ENCODE measurements at places on chromosomes 6 and 20.
A peak's percentile ranks its signal among the peaks of the same experiment; 100 is the strongest.

GRCh38 chr6:46676604-46677313, 10.9 kb upstream of the TDRD6 start:
- DNase-seq = no peak

DNA sequence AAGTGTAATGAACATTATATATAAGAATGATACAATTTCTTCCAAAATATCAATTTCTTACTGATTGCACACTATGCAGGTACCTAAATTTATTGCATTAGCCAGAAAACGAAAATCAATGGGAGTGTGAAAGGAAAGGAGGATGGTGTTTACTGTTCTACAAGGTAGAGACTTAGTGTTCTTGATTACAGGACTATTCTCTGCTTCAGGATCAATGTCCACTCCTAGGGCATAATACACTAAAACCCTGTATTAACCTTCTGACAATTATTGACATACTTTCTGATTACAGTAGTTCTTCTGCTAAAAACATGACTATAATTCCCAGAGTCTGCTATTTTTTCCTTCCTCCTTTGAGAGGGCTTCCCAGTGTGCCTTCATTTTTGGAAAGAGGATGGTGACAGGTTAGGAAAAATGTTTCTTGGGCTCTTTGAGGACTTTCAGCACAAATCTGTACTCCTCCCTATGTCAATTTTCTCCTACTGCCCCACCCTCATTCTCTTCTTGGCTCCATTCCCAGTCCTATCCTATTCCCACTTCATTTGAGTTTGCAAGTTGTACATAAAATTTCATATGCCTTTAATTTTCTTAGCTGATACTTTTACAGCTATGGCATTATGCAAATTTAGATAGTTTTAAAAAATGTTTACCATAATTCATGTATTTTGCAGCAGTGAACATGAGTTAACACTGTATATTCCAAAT, 278.9 kb downstream of the CENPW start:
- DNase-seq = no peak

DNA sequence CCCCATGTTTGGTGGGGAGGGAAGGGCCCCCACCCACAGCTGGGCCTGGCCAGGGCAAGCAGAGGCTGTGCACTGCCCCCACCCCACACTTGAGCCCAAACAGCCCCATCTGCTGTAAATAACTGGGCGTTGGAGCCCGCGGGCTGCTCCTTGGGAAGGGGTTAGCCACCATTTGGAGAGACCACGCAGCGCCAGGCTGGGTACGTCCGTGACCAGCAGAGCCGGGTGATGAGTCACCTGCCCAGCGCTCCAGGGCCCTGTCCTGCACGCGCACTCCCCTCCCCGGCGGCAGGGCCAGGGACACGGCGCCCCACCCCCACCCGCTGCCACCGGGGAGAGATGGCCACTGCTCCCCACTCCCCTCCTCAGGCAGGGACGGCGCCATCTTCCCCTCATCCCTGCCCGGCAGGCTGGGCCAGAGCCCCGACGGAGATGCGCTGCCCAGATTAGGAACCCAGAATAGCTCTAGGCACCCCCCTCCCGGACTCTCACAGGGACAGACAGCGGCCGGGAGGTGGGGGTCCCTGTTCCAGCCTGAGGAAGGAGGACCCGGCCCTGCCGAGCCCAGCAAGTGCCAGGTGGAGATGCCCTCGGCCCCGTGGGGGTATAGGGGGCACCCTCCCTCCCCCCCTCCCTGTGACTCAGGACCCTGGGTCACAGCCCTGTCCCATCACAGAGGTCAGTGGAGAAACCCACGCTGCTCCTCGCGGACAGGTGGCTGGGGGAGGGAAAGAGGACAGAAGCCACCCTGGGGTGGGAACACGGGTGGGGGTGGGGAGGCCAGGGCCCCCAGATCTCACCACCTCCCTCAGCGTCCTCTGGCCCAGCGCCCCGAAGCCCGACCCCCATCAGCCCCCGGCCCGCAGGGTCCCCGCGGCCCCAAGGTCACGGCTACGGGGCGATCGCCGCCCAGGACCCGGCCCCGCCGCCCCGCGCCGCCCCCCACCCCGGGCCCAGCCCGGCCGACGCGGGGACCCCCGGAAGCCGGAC, 642 bp downstream of the EEF1A2 start:
- DNase-seq = peak; percentile 44

DNA sequence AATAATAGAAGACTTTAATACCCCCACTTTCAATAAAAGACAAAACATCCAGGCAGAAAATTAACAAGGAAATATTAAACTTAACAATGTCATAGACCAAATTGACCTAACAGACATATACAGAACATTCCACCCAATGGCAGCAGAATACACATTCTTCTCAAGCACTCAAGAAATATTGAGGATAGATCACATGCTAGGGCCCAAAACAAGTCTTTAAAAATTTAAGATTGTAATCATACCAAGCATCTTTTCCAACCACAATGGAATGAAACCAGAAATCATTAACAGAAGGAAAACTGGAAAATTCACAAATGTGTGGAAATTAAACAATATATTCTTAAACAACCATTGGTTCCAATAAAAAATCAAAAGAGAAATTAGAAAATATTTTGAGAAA, 161.0 kb downstream of the COL12A1 start:
- DNase-seq = no peak

DNA sequence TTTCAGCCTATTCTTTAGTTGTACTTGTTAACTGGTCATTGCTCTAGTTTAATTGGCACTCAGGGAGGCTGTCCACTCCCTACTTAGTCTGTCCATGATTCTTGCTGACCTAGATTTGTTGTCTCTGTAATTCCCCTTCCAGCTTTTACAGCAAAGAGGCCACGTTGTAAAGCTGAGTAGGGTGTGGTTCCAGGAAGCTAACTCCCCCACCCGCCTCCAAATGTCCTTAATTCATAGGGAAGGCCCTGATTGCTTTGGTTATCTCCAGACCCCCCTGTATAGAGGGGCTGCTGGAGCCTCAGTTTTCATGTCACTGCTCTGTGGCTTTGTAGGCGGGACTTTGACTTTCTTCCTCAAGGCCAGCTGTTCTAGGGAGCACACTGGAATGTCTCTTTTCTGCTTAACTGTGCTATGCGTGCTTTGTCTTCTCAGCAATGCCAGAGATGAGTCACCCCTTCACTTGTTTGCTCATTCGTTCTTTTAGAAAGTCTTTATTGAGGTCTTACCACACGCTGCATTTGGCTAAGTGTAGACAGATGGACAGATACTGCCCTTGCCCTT, 175.1 kb upstream of the JAG1 start:
- DNase-seq = no peak

GRCh38 chr6:136677344-136677743, 114.9 kb downstream of the MAP3K5 start:
- DNase-seq = no peak

- no peak for DNase-seq
These were observed 96.9 kb downstream of the THBS2 start for GRCh38 chr6:169156793-169157147.

GRCh38 chr20:14914633-14915032, 577.2 kb upstream of the FLRT3 start:
- DNase-seq = no peak

DNA sequence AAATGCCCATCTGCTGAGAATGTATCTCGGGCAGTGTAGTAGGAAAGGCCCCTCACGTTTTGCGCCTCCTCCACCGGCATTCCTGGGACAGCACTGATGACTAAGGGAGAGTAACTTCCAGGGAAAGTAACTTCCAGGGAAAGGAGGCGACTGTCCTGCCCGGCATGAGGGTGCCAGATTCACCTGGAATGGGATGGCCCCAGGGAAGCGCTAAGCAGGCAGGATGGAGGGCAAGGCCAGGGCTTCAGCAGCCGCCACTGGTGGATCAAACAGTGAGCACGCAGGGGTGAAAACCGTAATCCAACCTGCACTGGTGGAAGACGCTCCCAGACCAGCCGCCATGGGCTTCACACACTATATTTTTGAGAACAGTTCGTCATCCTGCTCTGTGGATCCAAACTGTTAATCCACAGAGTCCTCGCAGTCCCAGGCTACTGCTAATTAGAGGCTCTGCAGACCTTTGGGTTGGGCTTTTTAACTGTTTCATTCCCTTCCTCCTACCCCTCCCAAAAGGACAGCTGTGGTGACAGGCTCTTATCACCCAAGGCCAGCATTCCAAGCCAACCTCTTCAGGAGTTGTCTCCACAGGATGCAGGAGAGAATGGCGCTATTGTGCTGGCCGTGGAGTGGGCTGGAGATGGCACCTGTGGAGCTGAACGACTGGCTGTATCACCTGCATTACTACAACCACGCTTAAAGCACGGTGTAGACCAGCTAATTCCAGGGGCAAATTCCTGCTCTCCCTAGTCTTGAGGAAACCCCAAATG, 178.9 kb downstream of the DLL1 start:
- no peak for DNase-seq

DNA sequence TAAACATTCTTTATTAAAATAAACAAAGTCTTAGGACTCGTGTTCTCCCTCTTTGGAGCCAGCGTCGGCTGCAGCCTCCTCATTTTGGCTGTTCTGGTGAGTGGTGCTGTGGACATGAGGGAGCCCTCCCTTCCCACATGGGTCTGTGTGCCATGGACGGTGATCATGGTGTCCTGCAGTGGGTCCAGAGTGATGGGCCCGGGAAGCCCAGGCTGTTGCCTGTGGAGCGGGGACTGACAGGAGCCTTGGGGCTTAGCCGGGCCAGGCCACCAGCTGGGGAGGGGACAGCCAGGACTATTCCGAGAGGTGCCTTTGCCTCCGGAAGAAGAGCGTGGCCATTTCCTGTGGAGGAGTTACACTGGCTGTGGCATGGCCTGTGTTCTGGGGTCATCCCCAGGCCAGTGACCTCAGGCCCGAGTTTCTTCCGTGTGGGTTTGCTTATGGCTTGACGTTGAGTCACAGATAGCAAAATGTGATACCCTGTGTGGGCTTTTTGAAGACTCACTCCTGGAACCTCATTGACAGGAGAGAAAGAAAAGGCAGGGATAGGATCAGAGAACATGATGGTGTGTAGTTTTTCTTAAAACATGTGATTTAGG, 153.4 kb downstream of the DTNBP1 start:
- no peak for DNase-seq

- DNase-seq = no peak
These were observed 113.2 kb downstream of the FAM83B start for GRCh38 chr6:54959820-54960219.

GRCh38 chr20:10747019-10747418, 73.2 kb upstream of the JAG1 start:
- no peak for DNase-seq

GRCh38 chr6:14284969-14285590, 167.5 kb downstream of the CD83 start:
- no peak for DNase-seq

DNA sequence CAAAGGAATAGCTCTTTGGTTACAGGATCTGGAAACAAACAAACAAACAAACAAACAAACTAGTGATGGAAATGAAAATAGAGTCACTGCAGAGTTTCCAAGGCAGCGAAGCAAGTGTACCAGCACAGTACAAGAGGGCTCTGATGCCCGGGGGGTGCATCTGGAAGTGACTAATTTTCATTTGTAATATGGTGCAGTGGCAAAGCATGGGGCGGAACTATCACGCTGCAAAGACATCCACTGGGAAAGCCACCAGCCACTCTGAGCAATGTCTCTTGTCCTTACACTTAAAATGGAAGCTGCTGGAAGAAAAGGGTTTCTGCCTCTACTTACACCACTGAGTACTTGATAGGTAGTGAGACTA, 44.4 kb upstream of the NEDD9 start:
- no peak for DNase-seq

GRCh38 chr6:107490566-107491137, 735 bp downstream of the SOBP start:
- no peak for DNase-seq

DNA sequence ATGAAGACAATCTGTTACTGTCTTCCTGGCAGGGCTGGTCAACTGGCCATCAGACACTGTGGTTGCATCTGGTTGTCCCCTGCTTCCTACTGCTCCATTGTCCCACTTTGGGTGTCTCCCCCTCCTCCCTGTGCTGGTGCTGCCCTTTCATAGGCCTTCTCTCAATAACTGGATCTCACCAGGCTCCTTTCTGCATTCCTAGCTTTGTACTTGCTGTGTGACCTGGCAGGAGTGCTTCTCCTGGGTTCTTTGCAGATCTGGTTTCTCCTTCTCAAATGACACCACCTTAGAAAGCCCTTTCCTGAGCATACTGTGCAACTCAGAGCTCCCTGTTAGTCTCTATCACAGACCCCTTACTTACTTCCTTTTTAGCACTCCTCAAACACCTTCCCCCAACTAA, 223.0 kb downstream of the BCKDHB start:
- DNase-seq = no peak

- no peak for DNase-seq
These were observed 6.4 kb downstream of the SYNJ2 start for GRCh38 chr6:157987788-157988699.

DNA sequence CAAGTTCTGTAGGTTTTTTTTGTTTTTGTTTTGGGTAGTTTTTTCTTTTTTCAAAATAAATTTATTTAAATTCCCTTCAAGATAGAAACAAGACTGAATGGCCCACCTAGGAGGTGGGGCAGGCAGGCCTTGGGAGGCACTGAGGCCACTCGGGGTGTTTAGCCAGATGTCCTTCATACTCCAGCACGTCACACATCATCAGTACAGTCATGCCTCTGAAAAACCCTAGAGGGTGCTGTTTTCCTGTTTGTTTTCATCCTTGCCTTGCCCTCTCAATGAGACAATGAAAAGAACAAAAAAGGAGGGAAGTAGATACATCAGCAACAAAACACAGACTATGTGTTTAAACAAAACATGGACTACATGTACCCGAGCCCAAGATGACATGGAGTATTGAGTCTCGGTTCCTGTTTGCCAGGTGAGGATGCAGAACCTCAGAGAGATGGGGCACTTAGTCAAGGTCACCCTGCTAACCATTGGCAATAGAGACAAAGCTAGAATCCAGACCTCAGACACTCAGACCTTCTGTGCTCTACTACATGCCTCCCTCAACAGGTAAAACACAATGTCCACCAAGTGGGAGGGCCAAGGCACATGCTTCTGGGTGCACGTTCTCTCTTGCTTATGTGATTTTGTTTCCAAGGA, 26.8 kb upstream of the CLIC5 start:
- DNase-seq = peak; percentile 24

- no peak for DNase-seq
These were observed 1016.0 kb downstream of the EYS start for GRCh38 chr6:64691064-64691463.

- no peak for DNase-seq
These were observed 46.1 kb downstream of the SLC35B3 start for GRCh38 chr6:8389036-8389818.

DNA sequence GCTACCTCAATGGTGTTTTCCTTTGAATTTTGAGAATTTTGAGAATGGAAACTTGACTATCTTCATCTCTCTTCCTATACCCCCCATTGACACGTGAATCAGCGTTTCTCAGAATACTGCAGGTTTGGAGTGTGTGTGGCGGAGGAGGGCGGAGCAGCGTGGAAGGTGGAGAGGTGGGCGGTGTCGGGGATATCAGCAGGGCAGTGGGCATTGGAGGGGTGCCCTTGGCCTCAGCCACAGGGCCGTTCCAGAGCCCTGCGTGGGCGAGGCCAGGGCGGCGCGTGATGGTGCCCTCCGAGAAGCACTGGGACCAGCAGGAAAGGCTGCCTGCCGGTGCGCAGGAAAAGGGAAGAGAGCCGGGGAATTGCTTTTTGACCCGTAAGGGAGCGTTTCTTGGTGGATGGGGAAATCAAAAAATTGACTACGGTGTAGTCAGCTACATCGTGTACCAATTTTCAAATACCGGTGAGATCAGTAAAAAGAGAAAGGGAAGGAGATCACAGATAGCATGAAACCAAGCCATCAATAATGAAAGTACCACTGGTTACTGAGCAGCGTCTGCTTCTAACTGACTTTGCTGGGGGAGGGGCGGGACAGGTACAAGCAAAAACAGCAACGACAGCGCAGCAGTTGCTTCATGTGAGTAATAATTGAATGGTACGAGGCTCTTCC, 82.7 kb upstream of the DUSP22 start:
- DNase-seq = peak; percentile 53
